ENCODE measurements at places on chromosomes 6 and 20. TPM values are rescaled to one million over a fixed set of nuclear protein-coding genes. Genes with fewer than 3 reads are reported as not detected.

BPIFB1 gene
- total RNA-seq, result not detected

ZSCAN23 gene
- 0.79 TPM for total RNA-seq

CABLES2 gene
- total RNA-seq, result 17.7 TPM

RAET1E gene
- total RNA-seq, result 0.52 TPM

DNA sequence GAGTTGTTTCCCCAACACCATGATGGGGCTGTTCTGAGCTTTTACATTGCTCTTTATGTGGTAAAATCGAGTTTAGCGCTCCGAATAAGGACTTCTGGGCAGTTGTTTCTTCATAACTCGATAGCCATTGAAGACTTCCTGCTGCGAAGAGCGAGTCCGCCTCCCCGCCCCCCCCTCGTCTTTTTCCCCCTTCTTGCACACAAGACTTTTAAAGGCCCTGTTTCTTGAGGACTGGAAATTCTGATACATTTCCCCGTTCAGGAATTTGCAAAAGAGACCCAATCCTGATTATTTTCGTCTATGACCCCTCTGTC, 1.5 kb upstream of the CITED2 start:
- H3K4me3 ChIP-seq, result peak overlapping the region; percentile 87
- no peaks in the 10 kb centered on the region for H3K4me1 ChIP-seq
- no peak for DNase-seq
- peaks cover 30% of the 10 kb centered on the region for H3K36me3 ChIP-seq
- no peaks in the 10 kb centered on the region for H3K27me3 ChIP-seq

DNA sequence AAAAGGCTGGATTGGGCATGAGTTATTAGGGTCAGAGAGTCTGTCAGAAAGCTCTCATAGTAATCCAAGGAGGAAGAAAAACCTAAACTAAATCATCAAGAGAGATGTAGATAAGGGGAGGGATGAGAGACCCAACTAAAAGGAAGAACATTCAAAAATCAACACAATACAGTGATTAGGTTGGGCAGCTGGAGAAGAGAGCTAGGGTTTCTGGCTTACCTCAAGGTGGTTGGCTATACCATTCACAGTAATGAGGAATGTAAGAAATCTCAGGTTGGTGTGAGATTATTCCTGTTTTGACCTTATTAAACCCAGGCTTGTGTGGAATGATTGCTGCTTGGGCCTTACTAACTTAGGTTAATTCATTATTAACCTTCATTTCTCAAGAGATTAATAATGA, 6.2 kb upstream of the COX7A2 start:
- no peaks in the 10 kb centered on the region for H3K4me1 ChIP-seq
- no peak overlapping the region for H3K4me3 ChIP-seq

GRCh38 chr6:167831281-167831828, 4.6 kb downstream of the AFDN start:
- no peaks in the 10 kb centered on the region for H3K4me1 ChIP-seq
- H3K27ac ChIP-seq, result no peak overlapping the region
- no peaks in the 10 kb centered on the region for H3K27me3 ChIP-seq
- H3K4me3 ChIP-seq, result no peak overlapping the region
- DNase-seq, result no peak
- H3K36me3 ChIP-seq, result no peaks in the 10 kb centered on the region

DNA sequence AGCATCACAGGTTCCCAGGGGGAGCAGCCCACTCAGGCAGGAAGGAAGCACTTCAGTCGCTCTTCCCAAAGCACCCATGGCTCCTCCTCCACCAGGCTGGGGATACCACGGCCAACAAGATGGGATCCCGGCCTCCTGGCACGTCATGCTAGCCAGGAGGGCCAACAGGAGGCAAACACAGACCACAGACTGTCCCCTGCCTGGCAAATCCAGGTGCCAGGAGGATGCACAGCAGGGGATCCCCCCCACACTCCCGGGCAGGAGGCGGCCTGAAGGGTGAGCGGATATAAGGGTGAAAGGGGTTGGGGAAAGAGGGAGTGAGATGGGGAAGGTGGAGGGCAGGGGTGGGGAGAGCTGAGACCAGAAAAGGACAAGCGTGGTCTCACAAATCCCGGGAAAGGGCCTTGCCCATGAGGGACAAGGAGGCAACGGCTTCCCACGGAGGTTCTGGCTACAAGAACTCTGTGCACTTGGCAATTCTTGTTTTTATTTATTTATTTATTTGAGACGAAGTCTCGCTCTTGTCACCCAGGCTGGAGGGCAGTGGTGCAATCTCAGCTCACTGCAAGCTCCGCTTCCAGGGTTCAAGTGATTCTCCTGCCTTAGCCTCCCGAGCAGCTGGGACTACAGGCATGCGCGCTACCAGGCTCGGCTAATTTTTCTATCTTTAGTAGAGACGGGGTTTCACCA, 7.2 kb downstream of the PXDC1 start:
- H3K27ac ChIP-seq, result peak overlapping the region; percentile 99
- DNase-seq, result no peak
- no peaks in the 10 kb centered on the region for H3K36me3 ChIP-seq
- H3K27me3 ChIP-seq, result no peaks in the 10 kb centered on the region
- no peak overlapping the region for H3K4me3 ChIP-seq
- peaks cover 95% of the 10 kb centered on the region for H3K4me1 ChIP-seq

DNA sequence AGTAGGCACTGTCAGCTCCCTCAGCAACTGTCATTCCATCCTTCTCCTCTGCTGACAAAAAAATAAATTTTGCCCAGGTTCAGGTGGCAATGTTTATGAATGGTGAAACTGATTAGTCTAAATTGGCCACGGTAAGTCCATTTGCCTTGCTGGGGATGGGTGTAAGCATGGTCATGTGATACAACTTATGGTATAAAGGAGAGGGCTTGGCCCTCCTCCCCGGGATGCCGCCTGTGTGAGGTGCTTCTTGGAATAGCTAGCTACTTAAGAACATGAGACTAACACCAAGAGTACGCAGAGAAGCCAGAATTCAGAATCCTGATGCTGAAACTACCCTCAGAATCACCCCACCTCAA, 94.4 kb upstream of the MAP7 start:
- no peaks in the 10 kb centered on the region for H3K36me3 ChIP-seq
- H3K27me3 ChIP-seq, result no peaks in the 10 kb centered on the region
- no peak for DNase-seq
- no peaks in the 10 kb centered on the region for H3K4me1 ChIP-seq
- H3K4me3 ChIP-seq, result no peak overlapping the region

DNA sequence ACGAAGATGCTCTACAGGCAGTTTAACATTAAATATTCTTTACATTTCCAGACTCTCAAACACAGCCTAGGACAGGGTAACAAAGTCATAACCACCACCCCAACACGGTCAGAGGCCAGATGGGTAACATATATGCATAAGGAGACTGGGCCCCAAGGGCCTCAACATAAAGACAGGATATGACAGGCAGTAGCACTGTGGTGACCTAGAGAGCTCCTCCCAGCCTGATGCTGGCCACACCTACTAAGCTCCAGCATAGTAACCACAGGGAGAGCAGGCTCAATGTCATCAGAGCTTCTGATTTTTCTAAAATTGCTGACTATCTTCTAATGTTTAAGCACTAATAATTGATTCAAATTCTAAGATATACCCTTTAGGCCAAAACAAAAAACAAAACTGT, 21.7 kb downstream of the SMLR1 start:
- H3K4me1 ChIP-seq, result no peaks in the 10 kb centered on the region
- no peak overlapping the region for H3K27ac ChIP-seq
- no peak for DNase-seq

- H3K27me3 ChIP-seq, result no peaks in the 10 kb centered on the region
- no peak overlapping the region for H3K27ac ChIP-seq
- H3K4me3 ChIP-seq, result no peak overlapping the region
- H3K36me3 ChIP-seq, result peaks cover 83% of the 10 kb centered on the region
These were observed 12.1 kb downstream of the VEGFA start for GRCh38 chr6:43781941-43782704.

GRCh38 chr20:12906361-12906760, 102.4 kb upstream of the SPTLC3 start:
- DNase-seq, result no peak
- no peaks in the 10 kb centered on the region for H3K27me3 ChIP-seq
- H3K36me3 ChIP-seq, result no peaks in the 10 kb centered on the region
- H3K4me1 ChIP-seq, result no peaks in the 10 kb centered on the region
- no peak overlapping the region for H3K4me3 ChIP-seq
- H3K27ac ChIP-seq, result no peak overlapping the region

DNA sequence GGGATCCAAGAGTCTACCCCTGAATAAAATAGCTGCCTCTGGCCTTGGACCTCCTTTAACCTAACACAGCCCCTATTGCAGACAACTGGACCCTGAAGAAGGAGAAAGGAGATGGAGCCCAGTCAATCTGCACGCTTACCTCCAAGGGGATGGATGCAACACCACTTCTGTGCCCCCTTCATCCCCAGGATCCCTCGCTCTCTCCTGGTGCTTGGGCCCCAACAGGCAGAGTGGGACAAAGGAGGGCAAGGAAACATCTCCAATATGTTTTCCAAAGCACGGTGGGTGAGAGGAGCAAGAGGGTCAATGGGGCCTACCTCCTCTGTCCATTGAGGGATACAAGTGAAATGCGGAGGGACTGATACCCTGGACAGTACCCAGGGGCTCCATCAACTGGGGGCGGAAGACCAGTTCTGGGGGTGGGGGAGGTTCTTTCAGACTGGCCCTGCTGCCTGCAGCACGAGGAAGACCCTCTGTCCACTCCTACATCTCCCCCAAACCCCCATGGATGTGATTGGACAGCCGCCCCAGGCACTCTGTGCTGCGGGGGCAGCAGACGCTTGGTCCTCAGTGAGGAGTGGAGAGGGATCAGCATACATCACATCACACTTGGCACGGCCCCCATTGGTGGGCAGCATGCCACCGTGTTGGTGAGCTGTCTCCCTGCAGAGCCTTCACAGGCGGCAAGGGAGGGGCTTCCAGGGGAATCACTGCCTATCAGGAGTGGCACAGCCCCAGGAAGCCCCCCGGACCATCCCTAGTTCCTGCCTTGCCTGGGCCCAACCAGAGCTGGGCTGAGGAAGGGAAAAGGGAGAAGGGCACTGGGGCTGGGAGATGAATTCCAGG, 70.6 kb downstream of the MRPL14 start:
- H3K4me1 ChIP-seq, result no peaks in the 10 kb centered on the region
- peak overlapping the region; percentile 88 for H3K27ac ChIP-seq
- H3K36me3 ChIP-seq, result no peaks in the 10 kb centered on the region
- H3K4me3 ChIP-seq, result no peak overlapping the region

GRCh38 chr6:74603322-74604076, 602.4 kb downstream of the COL12A1 start:
- H3K27ac ChIP-seq, result no peak overlapping the region
- H3K4me3 ChIP-seq, result no peak overlapping the region
- no peak for DNase-seq
- H3K27me3 ChIP-seq, result no peaks in the 10 kb centered on the region

DNA sequence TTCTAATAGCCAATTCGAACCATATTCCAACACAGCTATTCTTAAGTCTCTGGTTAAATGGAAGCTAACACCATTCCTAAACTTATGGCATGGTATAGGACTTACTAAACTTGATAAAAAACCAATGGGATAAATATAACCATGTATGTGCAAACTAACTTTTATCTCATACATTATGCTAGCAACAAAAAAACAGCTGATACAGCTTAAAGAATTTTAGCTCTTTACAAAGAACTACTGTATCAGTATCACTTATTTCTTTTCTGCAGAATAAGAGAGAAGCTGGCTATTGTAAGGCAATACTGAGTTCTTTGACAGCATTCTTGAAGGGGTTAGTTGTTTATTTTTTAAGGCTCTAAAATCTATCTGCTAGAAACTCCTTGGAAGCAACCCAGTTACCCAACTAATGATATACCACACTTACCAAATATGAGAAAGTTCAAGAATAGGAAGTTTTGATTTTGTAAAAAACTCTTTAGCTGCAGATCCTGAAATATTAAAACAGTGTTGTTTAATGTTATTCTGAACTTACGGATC, 44.9 kb downstream of the REPS1 start:
- no peak for DNase-seq
- no peaks in the 10 kb centered on the region for H3K27me3 ChIP-seq
- no peaks in the 10 kb centered on the region for H3K4me1 ChIP-seq
- peaks cover 25% of the 10 kb centered on the region for H3K36me3 ChIP-seq

- H3K4me1 ChIP-seq, result no peaks in the 10 kb centered on the region
- DNase-seq, result peak; percentile 32
- H3K36me3 ChIP-seq, result no peaks in the 10 kb centered on the region
- H3K27ac ChIP-seq, result no peak overlapping the region
- H3K4me3 ChIP-seq, result no peak overlapping the region
These were observed 30.9 kb upstream of the TGM6 start for GRCh38 chr20:2349801-2350200.

DNA sequence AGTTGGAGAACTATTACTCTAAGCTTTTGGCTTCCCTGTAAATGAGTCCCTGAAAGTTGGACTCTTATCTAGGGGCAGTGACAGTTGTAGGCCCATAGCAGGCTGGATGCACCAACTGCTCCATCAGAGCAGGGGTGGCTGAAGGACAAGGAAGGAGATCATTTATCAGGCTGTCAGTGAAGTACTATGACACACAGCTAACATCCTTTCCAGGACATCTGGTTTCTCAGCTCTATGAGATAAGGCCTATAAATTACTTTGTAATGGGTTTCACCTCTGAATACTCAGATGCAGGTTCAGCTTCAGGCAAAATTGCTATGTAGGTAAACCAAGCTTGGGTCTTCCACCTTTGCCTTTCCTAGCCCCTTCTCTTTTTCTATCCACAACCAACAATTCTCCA, 468.5 kb downstream of the KIF16B start:
- no peaks in the 10 kb centered on the region for H3K36me3 ChIP-seq
- H3K4me3 ChIP-seq, result no peak overlapping the region
